Trophoblast cell (in vitro differentiated cells and primary cell): ENCODE measurements at places on chromosomes 2 and 18.
A peak's percentile ranks its signal among the peaks of the same experiment; 100 is the strongest.

DNA sequence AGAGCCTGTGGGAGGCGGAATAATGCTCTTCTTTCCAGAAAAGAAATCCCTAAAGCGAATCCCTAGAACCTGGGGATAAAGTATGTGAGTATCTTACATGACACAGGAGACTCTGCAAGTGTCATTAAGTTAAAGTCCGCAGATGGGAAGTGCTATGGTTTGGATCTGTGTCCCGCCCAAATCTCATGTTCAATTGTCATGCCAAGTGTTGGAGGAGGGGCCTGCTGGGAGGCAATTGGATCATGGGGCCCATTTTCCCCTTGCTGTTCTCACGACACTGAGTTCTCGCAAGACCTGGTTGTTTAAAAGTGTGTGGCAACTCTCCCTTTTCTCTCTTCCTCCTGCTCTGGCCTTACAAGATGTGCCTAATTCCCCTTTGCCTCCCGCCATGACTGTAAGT, 207.8 kb downstream of the MYT1L start:
- DNase-seq: no peak

DNA sequence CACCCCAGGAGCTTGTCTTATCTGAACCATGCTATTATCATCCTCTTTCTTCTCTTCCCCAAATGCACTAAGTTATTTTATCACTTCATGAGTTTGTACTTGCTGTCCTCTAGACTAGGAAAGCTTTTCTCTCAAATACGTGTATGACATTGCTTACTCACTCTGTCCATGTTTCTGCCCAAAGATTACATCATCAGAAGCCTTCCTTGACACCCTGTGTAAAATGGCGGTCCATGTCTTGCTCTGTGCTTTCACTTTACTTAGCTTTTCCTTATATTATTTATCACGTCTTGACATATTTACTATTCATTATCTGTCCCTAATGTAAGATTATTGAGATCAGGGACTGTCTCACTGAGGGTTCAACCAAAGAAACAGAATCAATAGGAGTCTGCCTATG, 196.1 kb upstream of the ZEB2 start:
- no peak for DNase-seq

DNA sequence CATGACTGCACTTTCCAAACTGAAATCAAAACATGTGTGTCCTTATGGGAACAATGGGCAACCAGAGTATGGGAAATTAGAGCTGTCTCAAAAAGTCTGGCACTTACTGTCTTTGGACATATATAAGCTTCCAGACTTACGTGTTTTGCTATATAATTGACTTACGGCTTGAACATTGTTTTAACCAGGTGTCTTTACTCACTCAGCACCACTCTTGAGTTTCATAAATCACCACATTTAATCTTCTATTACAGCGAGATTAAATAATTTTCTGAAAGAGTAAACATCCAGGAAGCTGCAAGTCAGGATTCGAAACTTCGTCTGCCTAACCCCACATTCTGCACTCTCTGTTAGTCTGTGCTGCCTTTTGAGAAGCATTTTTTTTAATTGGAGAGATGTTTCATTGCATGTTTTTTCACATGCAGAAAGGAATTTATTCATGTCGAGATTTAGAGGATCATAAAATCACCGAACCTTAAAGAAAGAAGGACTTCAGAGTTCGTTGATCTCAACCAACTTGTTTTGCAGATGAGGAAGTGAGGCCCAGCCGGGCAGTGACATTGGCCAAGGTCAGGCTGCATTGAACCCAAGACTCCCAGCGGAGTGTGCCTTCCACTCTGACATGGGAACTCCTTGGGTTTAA, 137.3 kb downstream of the SETBP1 start:
- no peak for DNase-seq

DNA sequence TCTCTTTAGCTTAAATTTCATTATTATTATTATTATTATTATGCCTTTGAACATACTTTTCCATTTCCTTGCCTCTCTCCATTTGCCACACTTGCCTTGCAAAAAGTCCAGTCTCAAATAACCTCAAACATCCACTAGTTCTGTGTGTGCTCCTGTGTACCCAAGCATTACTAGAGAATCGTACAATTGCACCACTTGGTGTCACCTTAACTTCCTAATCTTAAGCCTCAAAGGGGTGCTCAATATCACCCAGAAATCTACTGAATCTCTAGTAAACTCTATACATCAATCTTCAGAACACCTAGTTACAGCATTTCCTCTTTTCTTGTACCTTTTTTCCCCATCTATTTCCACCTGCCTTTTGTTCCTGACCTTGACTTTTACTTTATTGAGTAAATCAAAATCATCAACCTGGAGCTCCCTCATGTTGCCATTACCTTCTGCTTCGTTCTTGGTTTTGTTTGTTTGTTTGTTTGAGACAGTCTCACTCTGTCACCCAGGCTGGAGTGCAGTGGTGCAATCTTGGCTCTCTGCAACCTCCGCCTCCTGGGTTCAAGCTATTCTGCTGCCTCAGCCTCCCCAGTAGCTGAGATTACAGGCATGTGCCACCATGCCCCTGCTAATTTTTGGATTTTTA, 12.5 kb upstream of the SOS1 start:
- no peak for DNase-seq

DNA sequence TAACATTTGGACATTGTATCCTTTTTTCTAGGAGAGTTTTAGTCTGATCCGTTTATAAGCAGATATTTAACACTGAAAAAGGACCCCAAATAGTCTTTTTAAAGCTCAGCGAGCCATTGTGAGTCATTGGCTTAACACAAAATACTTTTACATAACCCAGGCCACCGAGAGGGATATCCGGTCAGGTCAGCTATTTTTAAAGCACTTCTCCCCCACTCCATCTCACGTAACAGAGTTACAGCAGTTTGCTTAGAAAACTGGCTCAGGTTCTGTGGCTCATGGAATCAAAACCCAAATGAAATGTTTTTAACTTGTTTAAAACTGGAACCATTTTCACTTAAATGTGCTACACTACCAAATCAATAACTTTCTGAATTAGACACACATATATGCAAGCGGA, 23.9 kb downstream of the COL4A3 start:
- no peak for DNase-seq

- DNase-seq: peak; percentile 24
Observed at GRCh38 chr2:237281836-237282306, 132.1 kb downstream of the COL6A3 start.

- DNase-seq: peak; percentile 58
Observed at GRCh38 chr2:69966496-69966895, 5.1 kb upstream of the ASPRV1 start.

GRCh38 chr2:97900806-97901205, 94.9 kb downstream of the TMEM131 start:
- no peak for DNase-seq

- peak; percentile 7 for DNase-seq
Observed at GRCh38 chr2:121689356-121689755, 40.1 kb upstream of the CLASP1 start.

GRCh38 chr2:217511850-217512249, 490.9 kb downstream of the TNS1 start:
- no peak for DNase-seq

DNA sequence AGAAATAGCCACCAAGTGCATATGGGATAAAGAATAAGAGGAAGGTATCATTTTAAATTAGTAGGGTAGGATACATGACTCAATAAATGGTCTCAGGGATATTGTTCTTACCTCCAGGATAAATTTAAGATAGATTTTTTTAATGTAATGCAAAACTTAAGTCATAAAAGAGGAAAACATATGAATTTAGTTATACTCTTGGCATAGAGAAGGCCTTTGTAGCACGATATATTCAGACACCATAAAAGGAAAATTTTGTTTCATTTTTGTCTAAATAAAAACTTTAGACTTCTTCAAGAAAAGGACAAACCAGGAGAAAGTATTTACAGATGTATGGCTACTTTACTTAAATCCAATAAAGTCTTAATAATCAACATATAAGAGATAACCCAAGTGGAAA, 78.5 kb upstream of the CAB39 start:
- no peak for DNase-seq

DNA sequence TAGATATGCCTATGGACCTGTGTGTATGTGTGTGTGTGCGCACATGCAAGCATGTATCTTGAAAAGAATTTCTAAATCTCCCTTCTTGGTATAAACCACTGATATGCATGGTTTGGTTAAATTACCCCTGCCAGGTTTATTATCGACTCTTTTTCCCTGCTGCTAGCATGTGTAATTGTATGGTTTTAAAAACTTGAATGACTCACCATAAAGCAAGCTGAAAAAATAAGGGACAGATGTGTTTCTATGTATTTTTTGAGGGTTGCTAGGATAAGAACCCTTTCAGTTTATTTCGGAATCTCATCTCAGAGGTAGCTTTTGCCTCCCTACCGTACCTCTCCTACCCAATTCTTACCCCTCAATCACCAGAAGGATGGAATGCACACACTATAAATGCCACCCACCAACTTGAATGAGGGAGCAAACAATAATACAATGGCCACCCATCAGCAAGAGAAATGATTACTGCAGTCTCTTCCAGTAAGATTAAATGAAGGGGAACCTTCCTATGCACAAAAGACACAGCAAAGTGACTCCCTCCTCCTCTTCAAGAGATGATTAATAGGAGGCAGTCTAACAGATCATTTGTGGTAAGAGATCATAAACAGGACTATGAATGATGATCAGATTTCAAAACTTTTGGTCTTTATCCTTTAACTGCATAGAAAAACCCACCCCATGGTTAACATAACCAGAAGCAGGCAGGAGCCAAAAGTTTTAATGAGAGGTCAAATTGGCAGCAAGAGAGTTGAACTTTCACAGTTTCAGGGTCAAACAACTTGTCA, 357.2 kb downstream of the SATB2 start:
- no peak for DNase-seq

DNA sequence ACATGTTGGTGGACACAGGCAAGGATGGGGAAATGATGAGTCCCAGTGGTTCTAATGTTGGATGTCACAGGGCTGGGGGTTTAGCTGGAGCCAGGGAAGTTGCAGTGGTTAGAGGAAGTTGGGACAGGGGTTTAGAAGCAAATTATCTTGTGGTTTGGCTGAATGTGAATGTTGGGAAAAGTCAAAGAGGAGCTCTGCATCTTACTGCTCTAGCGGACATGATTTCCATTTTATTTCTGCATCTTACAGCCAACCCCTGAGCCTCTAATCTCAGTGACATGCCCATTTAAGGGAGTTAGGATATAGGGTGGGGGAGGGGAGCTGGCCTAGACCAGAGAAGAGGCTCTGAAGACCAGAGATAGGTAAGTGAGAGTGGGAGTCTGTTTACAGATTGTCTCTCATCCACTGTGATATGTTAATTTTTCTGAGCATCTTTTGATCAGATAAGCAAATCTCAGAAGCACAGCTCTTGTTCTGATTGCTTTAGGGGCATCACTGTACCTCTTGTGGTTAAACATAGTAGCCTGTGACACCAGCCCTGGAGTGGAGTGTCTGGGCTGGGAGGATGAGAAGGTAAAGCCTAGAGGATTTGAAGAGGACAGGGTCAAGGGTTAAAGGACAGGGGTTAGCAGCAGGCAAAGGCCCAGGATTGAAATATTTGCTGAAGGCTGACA, 43.6 kb downstream of the SETBP1 start:
- DNase-seq: no peak

DNA sequence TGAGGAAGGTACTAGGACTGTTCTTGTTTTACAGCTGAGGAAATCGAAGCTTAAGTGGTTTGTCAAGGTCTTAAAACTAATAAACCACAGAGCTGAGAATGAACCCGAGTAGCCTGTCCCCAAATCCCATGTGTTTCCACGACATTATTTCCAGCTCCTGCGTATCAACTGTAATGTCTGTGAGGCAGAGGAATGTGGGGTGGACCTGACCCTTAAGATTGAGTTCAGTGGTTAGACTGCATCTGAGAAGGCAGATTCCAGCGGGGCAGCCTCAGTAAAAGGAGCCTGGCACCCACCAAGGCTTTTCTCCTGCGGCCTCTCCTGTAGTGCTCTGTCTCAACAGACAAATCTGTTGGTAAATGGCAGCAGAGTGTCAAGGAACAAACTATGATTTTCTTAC, 81.9 kb upstream of the TMEM178A start:
- no peak for DNase-seq

- no peak for DNase-seq
Observed at GRCh38 chr2:62741954-62742722, 36.6 kb downstream of the EHBP1 start.

DNA sequence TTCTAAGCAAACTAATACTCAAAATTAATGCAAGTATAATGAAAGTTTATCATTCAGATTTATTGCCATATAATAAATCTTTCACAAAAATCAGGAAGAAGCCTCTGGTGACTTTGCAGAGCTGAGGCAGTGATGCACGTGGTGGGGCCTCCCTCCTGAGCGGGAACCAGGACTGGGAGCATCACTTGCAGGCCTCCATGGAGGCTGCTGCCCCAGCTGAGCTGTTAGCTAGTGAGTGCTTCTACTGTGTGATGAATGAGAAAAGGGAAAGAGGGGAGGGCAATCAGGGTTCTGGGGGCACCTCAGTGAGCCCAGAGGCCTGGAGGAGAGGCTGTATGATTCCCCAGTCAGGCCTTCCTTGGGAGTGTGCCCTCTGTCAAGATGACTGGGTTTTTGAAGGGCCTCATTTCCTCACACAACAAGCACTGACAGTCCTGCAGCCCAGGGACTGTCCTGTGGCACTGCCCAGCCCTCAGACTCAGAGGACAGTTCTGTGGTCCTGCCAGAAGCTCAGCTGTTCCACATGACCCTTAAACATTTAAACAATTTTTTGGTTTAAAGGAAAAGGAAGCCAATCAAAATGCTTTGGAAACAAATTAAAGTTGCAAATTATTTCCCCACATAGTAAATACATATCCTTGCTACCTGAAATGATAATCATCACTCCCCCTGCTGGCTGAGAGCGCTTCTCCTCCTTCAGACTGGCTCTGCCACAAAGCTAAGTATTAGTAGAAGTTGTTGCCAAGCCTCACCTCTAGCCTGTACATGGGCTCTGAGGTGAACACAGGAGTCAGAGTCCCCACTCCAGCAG, 90.9 kb upstream of the SMAD7 start:
- peak; percentile 41 for DNase-seq

GRCh38 chr2:40680547-40680946, 228.7 kb upstream of the SLC8A1 start:
- no peak for DNase-seq

DNA sequence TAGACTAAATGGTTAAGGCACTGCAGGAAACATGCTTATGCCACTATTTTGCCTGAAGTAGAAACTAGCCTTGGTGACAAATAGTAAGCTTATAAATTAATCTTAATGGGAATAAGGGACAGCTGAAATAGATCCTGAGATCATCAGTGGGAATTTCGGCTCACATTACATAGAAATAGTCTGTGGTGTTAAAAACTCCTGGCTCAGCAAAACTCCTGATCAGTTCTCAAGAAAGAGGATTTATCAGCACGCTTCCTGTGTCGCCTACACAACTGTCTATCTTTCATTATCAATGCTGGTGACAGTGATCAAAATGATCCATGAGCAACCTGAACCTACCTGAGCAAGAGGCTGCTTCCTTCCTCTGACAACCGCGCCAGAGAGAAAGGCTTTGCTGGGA, 17.0 kb upstream of the DNER start:
- no peak for DNase-seq

- no peak for DNase-seq
Observed at GRCh38 chr18:58538604-58539386, 90.1 kb downstream of the ALPK2 start.

- no peak for DNase-seq
Observed at GRCh38 chr18:12995952-12996477, 4.9 kb downstream of the CEP192 start.

- no peak for DNase-seq
Observed at GRCh38 chr2:205878999-205879762, 196.9 kb downstream of the NRP2 start.
